Cortex of kidney (tissue), 1 donor: ENCODE measurements at places on chromosomes 6 and 20.

GRCh38 chr6:138863321-138863720, 67.4 kb downstream of the ECT2L start:
- no peak for DNase-seq

- DNase-seq, result no peak
Measured at GRCh38 chr6:139640448-139640847, 266.0 kb upstream of the CITED2 start.

DNA sequence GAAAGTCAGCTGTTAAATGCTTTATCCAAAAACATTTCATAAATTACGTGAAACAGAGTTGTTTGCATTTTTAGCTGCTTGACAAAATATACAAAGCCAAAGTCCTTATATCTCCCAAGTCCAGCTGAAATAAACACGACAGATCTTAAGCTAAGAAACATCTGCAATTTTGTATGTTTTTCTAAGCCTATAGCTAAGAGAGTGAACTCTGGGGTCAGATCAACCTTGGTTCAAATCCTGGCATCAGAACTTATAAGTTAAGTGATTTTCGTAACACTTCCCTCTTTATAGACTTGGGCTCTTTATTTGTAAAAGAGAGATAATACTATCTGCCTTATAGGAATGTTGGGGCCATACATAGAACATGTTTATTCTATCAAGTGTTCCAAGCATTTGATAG, 176.7 kb downstream of the PTPRK start:
- no peak for DNase-seq

DNA sequence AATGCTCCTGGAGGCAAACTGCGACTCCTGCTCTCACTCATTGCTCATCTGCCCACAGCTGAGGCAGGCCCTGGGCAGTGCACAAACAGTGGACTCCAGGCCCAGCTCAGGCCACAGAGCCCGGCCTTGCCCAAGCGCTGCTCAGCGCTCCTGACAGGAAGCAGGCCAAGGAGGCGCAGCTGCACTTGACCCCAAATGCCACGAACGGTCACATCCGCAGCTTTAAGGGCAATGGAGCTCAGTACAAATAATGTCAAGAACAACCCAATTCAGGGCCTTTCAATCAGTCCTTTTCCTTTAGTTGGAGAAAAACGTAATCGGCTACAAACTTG, 33.8 kb downstream of the RRBP1 start:
- DNase-seq, result no peak

DNA sequence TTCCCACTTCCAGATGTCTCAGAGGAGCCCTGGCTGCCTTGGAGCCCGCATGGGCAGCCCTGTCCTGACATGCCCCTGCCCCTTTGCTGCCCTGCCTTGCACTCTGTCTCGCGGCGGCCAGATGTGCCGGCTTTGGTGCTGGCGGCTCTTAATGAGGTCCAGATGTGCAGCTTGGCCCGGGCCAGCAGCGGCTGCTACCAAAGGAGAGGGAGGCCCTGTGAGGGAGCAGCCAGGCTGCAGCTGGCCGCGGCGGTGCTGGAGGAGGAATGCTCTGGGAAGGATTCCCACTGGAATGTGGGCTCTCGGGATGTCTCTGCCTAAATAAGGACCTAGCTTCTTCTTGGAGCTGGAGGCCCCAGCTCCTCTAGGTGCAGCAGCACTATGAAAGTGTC, 72.4 kb downstream of the FGD2 start:
- DNase-seq, result no peak

GRCh38 chr6:155031091-155031490, 36.0 kb downstream of the TIAM2 start:
- DNase-seq, result no peak

GRCh38 chr6:161226009-161226964, 47.6 kb downstream of the AGPAT4 start:
- no peak for DNase-seq

GRCh38 chr6:122789182-122790027, at the start of gene SMPDL3A:
Gene SMPDL3A (plus strand): TSS chr6:122789258. CDS start chr6:122789347, 89 bp downstream.
- DNase-seq, result no peak

DNA sequence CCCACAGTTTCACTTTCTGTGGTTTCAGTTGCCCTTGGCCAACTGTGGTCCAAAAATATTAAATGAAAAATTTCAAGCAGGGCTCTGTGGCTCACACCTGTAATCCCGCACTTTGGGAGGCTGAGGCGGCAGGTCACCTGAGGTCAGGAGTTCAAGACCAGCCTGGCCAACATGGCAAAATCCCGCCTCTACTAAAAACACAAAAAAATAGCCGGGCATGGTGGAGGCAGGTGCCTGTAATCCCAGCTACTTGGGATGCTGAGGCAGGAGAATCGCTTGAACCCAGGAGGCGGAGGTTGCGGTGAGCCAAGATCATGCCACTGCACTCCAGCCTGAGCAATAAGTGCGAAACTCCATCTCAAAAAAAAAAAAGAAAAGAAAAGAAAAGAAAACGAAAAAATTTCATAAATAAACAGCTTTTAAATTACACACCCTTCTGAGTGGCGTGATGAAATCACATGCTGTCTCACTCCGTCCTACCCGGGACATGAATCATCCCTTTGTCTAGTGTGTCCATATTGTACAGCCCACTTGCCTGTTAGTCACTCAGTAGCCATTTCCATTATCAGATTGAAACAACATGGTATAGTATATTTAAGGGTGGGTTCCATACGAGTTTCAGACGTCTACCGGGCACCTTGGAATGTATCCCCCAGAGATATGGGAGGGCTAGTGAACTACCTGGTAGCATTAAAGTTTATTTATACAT, 11.7 kb downstream of the PTPRK start:
- DNase-seq, result no peak

DNA sequence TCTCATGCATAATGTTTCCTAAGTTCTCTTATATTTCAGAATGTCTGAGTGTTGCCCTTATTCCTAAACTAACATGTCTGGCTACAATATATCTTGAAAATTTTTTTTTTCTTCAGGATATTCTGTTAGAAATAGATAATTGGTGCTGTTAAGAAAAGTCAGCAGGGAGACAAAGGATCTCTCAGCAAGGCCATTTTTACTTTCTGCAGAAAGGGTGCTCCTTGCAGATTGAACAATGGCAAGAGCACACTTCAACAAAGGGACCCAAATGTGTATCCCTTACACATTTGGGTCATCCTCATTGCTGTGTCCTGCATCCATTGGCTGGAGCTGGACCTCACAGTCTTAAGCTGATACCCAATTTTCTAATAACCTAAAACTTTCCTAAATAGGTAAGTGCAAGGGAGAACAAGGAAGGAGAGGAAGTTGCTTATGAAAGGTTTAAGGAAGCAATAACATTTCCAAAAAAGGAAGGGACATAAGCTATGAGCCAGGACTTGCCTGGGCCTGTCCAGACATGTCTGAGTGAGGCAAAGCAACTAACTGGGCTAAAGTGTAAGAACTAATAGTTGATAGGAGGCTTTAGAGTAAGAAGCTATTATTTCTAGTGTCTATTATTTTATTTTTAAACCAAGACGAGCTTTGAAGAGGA, 429.6 kb downstream of the BCKDHB start:
- no peak for DNase-seq

- no peak for DNase-seq
Measured at GRCh38 chr20:63402860-63403220, 41.7 kb upstream of the CHRNA4 start.

DNA sequence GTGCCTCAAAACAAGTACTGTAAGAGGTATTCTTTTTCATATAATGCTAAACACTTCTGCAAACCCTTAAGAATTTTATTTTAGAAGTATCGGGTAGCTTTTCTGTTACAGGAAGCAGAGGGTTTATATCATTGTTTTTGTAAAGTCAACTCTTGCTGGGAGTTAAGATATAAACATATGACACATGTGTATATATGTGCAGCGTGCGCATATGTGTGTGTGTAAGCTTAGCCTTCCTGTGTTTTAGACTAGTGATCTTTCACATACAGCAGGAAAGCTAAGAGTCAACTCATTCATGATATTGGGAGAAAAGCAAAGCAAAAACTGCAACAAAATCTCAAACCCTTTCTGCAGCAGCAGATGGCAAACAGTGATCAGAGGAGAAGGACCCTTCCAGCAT, 102.4 kb downstream of the ARID1B start:
- DNase-seq, result no peak

DNA sequence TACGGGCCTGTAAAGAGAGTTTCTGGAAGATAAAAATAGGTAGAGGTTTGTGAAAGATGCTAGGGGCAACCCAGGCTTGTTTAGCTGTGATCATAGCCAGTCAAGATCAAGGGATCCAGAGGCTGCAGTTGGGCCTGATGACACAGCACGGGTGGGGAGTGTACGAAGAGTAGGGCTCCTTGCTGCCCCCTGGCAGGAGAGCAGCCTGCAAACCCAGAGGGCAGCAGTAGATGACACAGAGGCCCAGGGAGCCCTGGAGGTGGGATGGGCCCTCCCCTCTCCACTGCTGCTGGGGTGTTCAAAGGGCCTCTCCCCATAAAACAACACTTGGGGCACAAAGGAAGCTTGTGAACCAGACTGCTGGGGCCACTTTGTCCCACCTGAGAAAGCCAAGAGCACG, 47.2 kb downstream of the VEGFA start:
- no peak for DNase-seq

- DNase-seq, result no peak
Measured at GRCh38 chr6:169489563-169490245, 212.1 kb downstream of the WDR27 start.

- no peak for DNase-seq
Measured at GRCh38 chr6:106882601-106883518, 91.7 kb downstream of the CD24 start.

DNA sequence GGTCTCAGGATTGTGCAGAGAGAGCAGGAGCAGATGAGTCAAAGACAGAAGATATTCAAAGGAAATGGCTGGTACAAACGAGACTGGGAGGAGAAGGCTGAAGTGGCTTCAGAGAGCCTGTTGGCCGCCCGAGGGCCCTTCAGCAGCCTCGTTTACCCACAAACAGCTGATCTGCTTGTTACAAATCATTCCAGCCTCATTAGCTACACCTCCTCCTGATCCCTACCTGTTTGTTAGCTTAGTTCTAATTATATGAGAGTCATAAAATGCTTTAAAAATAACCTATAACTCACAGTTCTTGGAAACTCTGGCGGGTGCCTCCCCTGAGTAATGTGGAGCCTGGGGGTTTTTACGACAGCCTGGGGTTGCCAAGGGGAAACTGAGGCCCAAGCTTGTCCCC, 12.6 kb downstream of the GLP1R start:
- no peak for DNase-seq
